ENCODE measurements at places on chromosomes 6 and 20.

DNA sequence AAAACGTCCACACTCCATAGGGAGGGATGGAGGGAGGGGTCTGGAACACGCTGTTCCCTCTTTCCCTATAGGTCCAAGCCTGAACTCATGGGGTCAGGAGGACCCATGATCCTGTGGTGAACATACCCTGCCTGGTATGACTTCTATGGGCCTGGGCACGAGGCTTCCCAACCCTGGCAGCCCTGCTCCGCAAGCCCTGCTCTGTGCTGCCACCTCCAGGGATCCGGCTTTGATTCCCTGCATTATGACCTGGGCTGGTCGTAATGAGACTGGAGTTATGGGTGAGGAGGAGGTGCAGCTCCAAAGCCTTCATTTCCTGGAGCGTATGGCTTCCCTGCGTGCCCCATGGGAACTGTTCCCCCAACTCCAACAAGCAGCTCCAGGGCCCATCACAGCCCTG is 54.9 kb downstream of the CDH22 start:
- DNase-seq = no peak

- no peak for DNase-seq
These were observed 327.5 kb upstream of the JAG1 start for GRCh38 chr20:11001302-11001701.

DNA sequence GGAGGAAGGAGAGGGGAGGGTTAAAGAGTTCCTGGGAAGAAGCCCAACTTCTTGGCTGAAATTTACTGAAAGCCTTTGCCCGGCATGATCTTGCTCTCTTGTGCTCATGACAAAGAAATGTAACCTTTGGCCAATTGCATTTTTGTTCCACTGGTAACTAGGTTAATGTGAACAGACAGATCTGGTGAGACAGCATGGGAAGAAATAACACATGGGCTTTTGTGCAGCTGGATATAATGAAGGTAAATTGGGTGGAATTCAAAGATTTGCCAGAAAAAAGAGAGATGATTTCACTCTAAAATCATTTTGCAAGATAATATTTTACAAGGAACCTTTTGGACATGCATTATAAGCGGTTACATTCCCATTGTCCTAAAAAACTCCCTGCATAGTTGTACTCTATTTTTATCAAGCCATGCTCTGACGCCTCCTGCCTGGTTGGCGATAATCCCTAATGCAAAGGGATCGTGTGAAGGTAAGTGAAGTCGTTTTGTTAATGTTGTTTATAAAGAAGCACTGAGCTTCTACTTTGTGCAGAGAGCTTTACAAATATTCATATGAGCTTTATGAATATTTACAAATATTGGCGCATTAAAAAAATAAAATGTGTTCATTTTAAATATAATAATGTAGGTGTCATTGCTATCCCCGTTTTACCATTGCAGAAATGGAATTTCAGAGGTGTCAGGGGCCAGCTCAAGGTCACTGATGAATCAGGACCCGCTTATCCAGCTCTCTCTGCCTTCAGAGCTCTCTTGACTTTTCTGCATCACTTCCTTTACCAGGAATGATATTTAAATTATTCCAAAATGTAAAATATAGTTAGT is 161.3 kb upstream of the AGPAT4 start:
- no peak for DNase-seq

- DNase-seq = no peak
These were observed 106.7 kb upstream of the NHSL1 start for GRCh38 chr6:138605958-138606357.

GRCh38 chr6:37244430-37245310 is 12.9 kb upstream of the TBC1D22B start:
- DNase-seq = no peak

GRCh38 chr6:52305411-52305810 is 20.9 kb upstream of the MCM3 start:
- no peak for DNase-seq

- DNase-seq = no peak
These were observed 62.0 kb upstream of the HFE start for GRCh38 chr6:26025047-26025893.

GRCh38 chr6:125808591-125808990 is 17.8 kb downstream of the NCOA7 start:
- no peak for DNase-seq

DNA sequence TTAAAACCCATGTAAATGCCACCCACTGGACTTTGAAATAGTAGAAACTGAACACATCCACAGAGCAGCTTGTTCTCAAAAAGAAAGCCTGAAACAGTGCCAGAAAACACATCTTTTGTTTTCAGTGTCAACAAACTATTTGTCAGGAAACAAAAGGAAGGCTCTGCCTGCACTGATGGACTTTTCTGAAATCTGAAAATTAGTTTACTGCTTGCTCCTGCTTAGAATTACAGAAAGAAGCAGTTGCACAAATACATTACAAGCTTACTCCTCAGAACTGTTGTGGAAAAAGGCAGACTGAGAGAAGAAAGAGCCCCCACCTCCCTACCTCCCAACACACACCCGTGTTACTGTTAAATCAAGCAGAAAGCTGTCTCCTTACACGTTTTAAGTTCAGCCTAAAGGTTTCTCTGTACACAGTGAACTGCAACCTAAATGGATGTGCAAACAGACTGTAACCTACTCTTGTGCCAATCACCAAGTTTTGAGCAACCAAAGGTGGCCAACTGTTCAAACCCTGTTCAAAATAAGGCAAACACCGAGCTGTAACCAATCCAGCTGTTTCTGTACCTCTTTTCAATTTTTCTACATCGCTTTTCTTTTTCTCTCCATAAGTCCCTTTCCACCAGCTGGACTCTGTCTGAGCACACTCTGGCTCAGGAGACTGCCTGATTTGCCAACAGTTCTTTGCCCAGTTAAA is 43.7 kb downstream of the FRK start:
- DNase-seq = no peak

- no peak for DNase-seq
These were observed 1.0 kb downstream of the MCM9 start for GRCh38 chr6:118933855-118934460.

DNA sequence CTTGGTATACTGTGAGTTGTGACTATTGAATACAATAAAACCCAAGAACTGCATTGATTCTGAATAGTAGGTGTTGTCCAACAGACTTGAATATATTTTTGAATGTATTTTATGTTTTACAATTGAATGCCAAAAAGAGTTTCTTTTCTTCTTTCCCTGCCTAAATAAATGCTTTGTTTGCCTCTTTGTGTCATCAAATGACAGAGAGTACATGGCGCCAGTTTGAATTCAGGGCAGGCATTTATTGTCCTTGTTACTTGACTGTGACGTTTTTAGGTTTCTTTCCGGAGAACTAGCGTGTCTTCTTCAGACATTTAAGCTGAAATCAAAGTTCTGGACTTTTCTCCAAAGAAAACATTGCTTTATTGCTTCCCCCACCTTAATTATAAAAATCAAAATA is 16.6 kb downstream of the KIF3B start:
- no peak for DNase-seq

All from T follicular helper cell (primary cell).